AG08396 (cell line): ENCODE measurements at places on chromosomes 4 and X.
A peak's percentile ranks its signal among the peaks of the same experiment; 100 is the strongest.

- DNase-seq: peak; percentile 14
These were observed 492.9 kb downstream of the INPP4B start for GRCh38 chr4:142353149-142353738.

DNA sequence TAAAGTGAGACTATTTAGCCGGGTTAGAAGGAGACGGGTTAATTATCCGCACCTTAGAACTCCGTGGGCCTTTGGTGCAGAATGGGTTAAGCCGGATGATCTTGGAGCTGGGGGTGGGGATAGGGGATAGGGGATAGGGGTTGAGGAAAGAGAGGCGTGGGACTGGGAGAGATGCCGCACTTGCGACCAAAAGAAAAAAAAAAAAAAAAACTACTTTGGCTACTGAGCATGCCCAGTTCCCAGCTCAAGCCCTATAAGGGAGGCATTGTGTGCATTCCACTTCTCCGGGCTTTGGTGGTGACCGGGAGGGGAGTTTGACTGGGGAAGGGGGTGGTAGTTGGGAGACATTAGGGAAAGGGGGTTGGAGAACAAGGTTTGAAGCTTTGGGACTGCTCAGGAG lies at the start of gene SLITRK4:
SLITRK4 (minus strand) TSS at position 187 of the 400 bp plus-strand sequence. CDS start 4,993 bp downstream, outside the sequence.
- DNase-seq: no peak

DNA sequence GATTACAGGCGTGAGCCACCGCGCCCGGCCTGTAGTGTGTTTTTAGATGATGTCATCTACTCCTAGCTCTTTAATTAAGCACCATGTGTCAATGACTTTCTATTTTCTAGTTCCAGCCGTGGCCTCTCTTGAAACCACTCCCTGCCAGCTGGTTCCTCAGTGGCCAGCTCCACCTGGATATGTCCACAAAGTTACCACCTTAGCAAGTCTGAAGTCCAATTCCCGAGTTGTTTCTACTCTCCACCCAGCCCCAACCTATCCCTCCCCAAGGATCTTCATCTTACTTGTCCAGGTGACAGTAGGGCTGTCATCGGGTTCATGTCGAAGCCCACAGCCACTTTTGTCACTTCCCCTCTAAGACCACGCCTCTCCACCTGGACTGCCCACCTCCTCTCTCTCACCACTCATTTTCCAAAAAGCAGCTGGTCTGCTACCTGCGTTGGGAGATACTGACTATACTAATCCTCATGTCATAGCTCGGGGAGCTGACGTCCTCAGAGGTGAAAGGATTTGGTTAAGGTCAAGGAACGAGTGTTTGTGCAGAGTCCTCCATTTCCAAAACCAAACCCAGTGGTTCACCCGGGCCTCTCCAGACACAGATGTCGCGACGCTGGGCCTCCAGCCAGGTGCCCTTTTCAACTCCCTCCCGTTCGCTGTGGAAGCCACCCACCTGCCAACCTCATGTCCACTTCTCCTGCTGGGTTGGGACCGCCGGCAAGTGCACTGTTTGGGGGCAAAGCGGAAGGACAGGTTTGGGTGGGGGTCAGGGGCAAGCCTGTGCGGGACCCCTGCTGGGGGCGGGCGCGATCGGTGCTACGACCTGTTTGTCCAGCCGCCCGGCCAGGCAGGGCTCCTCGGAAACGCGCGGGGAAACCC lies 704 bp downstream of the FAM3A start:
- no peak for DNase-seq

- no peak for DNase-seq
These were observed 10.3 kb downstream of the ELOVL6 start for GRCh38 chr4:110188113-110188512.

- DNase-seq: no peak
These were observed 50.7 kb upstream of the MAOA start for GRCh38 chrX:43605351-43605750.

DNA sequence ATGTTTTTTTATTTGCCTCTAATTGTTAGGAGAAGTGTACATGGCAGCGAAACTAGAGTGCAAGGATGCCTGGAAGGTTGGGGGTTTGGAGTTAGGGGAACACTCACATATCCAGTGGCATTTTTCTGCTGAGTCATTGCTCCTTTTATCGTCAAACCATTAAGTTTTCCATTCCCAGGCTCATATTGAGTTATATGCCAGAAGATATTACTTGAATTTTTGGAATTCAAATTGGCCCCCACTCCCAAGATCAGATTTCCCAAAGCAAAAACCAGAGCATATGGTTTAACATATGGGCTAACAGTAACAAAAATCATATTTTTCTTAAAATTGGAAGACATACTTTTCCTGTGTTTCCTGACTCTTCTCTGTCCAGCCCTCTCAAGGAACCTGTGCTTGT lies 152.7 kb downstream of the FSTL5 start:
- DNase-seq: no peak

GRCh38 chr4:152181150-152181549 lies 354.7 kb downstream of the FBXW7 start:
- no peak for DNase-seq
